Astrocyte of the cerebellum (primary cell): ENCODE measurements at places on chromosomes 16 and 17.

- DNase-seq = no peak
Measured at GRCh38 chr16:55426865-55427484, 52.0 kb upstream of the MMP2 start.

DNA sequence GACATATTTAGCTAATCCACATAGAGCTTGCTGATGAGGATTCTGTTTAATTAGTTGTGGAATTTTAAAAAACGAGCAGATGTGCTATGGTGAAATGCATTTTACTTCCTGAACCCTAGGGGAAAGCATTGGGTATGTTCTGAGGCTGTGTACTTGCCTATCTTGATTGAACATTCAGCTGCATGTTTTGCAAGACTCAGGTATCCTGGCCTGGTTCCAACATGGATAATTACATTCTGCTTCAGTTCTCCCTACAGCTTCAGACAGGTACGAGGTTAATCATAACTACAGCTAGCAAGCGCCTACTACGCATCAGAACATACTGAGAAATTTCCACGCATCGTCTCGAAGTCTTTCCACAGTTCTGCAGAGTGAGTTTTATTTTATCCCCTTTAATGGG is 77.0 kb downstream of the HS3ST2 start:
- DNase-seq = no peak

DNA sequence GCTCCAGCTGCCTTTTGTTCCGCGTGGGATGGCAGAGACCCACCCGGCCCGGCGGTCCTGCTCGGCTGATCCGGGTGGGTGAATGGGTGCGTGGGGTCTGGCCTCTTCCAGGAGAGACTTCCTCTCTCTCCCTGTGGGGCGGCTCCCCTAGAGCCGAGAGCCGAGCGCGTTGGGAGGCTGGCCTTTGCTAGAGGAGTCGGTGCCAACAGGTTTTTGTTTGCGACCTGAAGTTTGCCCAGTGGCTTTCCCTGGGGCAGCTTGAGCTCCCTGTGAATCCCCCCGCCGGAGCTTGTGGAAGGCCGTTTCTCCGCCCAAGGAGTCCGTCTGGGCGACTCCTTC is 970 bp downstream of the EPN2 start:
- DNase-seq = no peak

DNA sequence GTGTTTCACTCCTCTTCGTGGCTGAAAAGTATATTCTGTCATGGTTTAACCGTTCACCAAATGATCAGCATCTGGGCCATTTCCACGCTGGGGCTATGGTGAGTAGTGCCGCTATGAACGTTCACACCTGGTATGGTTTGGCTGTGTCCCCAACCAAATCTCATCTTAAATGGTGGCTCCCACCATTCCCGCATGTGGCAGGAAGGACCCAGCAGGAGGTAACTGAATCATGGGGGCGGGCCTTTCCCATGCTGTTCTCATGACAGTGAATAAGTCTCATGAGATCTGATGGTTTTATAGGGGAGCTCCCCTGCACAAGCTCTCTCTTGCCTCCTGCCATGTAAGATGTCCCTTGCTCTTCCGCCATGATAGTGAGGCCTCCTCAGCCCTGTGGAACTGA is 45.7 kb upstream of the ZNF469 start:
- DNase-seq = no peak

GRCh38 chr16:29926711-29927052 is 656 bp upstream of the KCTD13 start:
- no peak for DNase-seq

DNA sequence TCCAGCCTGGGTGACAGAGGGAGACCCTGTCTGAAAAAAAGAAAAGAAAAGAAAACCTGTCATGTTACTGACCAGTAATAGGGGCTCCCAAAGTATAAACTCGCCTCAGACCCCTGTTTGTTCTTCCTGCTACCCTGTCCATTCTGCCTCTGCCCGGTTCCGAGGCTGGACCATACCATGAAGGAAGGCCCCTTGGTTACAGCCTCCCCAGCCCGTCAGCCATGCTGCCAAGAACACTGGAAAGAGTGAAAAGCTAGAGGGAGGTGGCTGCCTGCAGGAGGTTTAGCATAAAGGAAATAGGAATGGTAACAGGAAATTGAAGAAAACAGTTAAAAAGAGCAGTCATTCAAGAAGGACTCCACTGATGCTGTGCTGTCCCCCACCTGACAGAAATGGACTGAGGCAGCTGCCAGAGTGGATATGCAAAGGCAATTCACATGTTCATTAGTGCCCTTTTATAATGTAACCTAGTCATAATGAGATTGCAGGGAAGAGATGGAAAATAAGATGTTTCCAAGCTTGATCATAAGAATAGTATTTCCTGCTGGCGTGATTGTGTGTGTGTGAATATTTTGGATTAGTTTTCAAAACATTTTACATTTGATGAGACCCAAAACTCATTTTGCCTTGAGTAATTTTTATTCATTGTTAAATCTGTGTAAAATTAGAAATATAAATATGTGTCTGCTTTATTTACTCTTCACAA is 102.6 kb downstream of the GOSR1 start:
- no peak for DNase-seq

DNA sequence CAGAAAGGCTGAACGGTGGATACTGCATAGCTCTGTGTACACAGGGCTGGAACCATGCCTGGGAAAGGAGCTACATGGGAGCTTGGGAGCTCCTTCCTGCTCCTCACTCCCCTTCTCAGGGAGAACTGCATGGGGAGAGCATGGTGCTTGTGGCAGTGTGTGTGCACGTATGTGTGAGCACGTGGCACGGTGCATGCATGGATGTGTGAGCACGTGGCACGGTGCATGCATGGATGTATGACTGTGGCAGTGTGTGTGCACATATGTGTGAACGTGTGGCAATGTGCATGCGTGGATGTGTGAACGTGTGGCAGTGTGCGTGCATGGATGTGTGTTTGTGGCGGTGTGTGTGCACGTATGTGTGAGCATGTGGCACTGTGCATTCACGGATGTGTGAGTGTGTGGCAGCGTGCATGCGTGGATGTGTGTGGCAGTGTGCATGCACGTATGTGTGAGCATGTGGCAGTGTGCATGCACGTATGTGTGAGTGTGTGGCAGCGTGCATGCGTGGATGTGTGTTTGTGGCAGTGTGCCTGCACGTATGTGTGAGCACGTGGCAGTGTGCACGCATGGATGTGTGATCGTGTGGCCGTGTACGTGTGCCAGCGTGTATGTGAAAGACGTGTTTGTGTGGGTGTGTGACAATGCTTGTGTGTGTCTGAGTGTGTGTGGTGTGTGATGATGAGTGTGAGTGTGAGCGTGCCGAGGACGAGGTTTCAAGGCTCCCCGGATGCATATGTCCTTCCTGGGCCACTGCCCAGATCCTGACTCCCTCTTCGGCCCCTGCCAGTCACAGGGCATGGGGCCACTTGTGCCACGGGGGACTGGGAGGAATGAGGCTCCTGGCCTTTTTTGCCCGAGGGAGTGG is 52.4 kb upstream of the JPH3 start:
- DNase-seq = no peak

GRCh38 chr17:3026125-3026855 is 37.1 kb downstream of the OR1D5 start:
- DNase-seq = no peak
